Amygdala (tissue), 56 donors: ENCODE measurements at places on chromosomes 1 and 21.

DNA sequence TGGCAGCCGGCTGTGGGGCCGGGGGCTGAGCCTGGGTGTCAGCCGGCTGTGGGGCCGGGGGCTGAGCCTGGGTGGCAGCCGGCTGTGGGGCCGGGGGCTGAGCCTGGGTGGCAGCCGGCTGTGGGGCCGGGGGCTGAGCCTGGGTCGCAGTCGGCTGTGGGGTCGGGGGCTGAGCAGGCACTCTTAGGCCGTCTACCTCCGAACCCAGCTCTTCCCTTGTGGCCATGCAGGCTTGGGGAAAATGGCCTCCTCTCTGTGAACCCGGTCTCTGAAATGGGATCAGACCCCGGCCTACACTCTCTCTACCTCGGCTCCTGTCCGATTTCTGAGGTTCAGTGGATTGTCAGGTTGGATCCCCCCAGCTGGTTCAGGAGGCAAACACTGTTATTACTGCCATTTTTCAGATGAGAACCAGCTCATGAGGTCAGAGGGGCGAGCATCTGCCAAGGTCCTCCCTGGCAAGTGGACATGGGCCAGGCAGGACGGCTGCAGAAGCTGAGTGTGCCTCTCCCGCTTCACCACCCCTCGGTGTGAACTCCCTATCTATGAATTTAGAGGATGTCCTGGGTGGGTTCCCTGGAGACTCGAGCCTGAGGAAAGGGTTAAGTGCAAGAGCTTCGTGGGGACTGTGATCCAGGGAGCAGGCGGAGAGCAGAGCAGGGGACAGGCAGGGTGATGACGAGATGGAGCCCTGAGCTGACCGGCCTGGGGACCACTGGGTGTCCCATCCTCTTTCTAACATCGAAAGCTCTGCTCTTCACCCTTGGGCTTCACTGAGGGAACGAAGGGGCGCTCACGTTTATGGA lies 10.9 kb upstream of the COL18A1 start:
- no peak for DNase-seq

GRCh38 chr1:2363847-2364513 lies 27.4 kb downstream of the MORN1 start:
- DNase-seq = no peak

DNA sequence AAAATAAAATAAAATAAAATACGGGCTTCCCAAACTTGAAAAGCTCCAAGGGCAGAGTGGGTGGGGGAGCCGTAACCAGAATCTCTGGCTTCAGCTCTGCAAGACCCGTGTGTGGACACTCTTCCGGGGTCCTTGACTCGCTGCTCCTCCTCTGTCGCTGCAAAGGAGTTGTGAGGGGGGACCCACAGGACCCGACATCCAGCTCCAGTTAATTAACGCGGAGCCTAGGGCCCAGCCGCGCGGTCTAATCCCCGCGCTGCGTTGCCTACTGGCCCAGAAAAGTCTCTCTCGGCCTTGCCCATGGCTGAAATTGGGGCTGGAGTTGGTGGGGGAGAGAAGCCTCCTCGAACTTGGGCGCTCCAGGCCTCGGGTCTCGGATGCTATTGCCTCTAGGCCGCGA lies 1.8 kb downstream of the LMX1A start:
- no peak for DNase-seq

- no peak for DNase-seq
Observed at GRCh38 chr1:185396126-185396525, 79.1 kb upstream of the IVNS1ABP start.

GRCh38 chr21:43981871-43982210 lies 30.3 kb upstream of the TRAPPC10 start:
- no peak for DNase-seq

- no peak for DNase-seq
Observed at GRCh38 chr21:29075706-29076466, 2.4 kb upstream of the CCT8 start.

DNA sequence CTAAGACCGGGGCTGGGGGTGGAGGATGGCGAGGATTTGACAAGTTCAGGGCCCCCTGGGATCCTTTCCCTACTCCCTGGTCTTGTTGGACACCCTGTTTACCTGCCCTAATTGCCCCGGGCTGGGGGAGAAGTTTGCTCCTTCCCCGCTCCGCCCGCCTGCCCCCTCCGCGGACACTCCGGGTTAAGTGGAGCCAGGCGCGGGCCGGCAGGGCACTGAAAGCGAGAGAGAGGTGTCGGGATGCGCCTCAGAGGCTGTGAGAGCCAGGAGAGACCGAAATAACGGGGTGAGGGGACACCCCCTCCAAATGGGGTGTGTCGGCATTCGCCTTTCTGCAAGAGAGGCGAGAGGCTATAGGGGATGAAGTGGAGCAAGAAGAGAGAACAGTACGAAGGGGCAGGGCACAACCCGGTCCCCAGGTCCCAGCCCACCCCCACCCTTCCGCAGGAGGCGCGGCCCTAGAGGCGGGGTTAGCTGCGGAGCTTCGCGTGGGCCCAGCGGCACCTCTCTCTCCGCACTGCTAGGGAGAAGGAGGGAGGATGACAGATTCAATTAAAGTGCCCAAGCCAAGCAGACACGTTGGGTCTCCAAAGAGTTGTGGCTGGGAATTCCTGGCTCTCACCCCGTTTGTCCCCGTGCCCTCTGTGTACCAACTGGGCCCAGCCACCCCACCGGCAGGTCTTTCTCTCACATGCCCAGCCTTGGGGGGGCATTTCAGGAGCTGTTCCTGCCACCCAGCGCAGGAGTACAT lies 3.8 kb downstream of the EFNA3 start:
- no peak for DNase-seq

DNA sequence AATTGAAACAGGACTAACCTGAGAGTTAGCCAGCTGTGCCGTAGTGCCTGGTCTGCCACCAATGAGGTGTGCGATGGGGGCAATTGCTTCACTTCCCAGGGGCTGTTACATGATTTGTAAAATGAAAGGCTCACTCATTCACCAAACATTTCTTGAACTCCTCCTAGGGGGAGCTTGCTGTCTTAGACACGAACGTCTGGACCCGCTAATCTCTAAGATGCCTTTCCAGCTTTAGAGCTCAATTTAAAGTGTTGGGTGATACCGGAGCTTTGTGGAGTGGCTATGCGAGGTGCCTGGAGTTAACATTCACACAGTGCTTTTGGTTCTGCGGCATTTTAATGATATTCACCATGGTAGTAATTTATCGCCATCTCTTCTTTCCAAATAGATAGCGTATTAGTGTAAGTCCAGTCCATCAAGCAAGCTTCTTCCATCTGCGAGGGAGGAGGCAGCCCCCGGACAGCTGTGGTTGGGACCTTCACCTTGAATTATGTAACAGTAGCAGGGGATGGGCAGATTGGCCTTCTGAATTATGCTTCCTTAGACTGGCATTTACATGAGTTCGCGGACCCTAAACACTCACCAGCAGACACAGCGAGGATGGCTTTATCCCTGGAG lies 179.9 kb downstream of the ADSS2 start:
- no peak for DNase-seq

GRCh38 chr1:207860531-207860930 lies 50.4 kb downstream of the CD34 start:
- DNase-seq = no peak

- no peak for DNase-seq
Observed at GRCh38 chr1:199685369-199685768, 342.1 kb upstream of the NR5A2 start.

DNA sequence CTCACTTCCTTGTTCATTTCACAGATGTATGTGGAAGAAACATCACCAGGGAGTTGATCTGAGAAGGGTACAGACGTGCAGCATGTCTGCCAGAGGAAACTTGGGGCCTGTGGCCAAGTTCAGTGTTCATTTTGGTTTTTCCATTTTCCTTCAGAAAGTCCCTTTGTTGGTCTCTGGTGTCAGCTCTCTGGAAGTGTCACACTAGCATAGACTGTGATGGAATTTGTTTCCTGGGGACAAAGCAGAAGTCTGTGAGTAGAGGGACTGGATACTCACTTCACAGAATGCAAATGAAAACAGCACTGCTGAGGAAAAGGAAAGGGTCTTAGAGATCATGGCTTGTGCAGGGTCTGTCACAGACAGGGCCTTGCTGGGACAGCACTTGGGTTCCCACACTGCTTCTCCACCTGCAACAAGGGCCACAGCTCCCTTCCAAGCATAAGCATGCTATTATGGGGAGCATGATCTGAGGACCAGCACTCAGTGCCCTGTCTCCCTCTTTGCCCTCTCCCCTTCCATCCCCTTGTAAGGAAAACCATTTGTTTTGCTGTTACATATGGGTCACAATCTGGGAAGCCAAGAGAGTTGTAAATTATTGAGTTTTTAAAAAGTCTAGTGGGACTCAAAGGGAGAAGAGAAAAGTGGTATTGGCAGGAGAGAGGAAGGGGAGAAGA lies 31.4 kb upstream of the CD84 start:
- DNase-seq = no peak

DNA sequence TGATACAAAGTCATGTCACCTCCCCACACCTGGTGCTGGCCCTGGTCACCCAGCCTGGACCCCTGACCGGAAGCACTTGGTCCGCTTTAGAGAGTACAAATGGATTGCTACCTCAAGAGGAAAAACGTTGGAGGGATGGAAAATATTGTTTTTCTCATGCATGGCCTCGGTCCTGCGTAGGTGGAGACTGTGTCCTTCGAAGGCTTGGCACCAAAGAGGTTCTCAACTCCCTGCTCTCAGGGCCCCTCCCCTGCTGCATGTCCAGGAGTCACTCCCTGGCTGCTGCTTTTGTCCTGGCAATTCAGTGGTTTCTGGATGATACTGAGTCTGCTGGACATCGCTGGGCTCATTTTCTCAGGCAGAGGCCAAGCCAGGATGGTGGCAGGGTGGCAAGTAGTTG lies 529.8 kb downstream of the KIF26B start:
- no peak for DNase-seq

- DNase-seq = no peak
Observed at GRCh38 chr1:91798740-91799139, 87.2 kb downstream of the TGFBR3 start.

DNA sequence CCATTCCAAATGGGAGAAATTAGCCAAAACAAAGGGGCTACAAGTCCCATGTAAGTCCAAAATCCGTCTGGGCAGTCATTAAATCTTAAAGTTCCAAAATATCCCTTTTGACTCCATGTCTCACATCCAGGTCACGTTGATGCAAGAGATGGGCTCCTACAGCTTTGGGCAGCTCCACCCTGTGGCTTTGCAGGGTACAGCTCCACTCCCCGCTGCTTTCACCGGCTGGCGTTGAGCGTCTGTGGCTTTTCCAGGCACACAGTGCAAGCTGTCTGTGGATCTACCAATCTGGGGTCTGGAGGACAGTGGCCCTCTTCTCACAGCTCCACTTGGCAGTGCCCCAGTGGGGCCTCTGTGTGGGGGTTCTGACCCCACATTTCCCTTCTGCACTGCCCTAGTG lies 130.2 kb downstream of the TPR start:
- DNase-seq = no peak

DNA sequence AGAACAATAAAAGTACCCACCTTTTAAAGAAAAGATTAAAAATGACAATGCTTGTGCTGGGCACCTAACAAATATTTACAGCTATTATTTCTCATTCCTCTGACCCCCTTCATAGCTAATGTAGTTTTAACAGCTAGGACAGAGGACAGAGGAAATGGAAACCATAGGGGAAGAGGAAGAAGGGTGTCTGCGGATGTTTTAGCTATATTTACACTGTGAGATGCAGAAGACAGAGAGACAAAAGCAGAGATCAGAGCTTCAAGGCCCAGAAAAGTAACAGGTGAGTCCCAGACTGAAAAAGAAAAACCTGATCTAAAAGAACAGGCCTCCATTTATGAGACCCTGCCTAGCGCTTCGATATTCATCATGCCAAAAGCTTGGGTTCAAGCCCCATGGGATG lies 72.0 kb downstream of the ZNF281 start:
- no peak for DNase-seq

GRCh38 chr1:157404063-157404501 lies 148.2 kb downstream of the FCRL5 start:
- DNase-seq = no peak

DNA sequence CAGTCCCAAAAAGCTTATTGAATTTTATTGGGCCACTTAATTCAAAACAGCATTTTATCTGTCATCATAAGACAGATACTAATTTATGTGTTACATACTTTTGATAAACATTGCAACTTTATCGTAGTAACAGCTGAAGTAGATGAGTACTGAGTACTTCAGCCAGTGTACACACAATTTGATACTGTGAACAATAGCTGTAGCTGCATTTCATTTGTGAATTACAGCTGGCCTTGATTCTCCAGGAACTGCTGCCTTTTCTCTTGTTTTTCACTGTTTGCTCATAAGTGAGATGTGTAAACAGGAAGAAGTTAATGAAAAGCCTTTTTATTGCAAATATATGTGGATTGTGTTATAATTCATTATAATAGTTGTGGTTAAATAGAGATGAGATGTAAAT lies 10.2 kb downstream of the UAP1 start:
- DNase-seq = no peak

- no peak for DNase-seq
Observed at GRCh38 chr1:233328142-233328921, 808 bp downstream of the MAP3K21 start.

DNA sequence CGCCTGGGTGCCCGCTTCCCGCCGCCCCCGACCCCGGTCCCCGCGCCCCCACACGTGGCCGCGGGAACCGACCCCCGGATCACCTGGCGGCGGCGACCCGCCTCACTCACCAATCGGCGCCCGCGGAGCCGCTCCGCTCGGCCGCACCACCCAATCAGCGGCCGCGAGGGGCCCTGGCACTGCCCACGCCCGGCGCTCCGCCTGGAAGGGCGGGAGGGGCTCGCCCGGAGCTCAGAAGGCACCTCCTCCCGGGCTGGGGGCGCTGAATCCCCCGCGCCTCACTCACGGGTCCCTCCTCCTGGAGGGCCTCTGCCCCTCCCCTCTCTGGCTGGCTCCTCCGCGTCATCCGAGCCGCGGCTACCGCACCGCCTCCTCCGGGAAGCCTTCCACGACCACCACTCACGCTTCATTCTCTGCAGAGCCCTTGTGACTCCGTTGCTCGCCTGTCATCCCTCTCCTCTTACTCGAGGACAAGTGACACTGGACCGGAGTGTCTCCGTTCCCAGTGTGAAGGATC lies 374 bp downstream of the SH2D5 start:
- peak; percentile 29 for DNase-seq

GRCh38 chr1:44827197-44828002 lies 15.7 kb downstream of the PTCH2 start:
- no peak for DNase-seq

DNA sequence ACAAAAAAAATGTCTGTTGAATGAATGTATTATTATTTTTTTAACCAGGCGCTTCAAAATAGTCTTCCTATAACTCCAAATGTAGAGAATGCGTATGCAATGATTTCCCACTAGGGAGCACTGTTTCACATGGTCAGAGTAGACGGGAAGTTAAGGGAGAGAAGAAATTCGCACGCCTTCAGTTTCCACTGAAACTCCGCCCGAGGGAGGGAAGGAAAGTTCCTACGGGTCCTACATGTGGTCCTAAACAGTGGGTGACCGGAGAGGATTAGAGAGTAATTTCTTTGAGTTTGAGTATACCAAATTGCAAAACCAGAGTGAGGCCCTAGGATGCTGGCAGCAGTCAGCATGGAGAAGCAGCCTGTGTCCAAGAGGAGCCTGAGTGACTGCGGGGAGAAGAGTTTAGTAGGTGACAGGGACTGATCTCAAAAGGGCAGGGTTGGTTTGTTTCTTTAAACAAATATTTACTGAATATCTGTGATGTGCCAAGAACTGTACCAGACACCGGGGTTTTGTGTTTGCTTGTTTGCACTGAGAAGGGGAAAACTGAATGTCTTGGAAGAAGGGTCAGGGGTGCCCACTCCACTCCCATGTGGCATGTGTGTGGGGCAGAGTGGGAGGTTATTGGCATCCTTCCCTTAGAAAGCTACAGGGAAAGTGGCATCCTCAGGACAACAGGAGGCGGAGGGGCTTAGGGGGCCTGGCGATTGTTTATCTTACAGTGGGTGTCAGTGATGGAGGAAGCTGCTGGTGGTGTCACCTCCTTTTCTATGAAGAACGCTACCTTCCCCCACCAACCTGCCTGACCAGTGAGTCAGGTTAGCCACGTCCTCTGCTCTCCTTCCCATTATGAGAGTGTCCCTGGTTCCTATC lies 22.8 kb downstream of the RNU5D-1 start:
- no peak for DNase-seq
